NCI-H2081 treated with DMSO at 0.1 percent for 48 hours (cell line): ENCODE measurements at places on chromosomes 5 and 9.
A peak's percentile ranks its signal among the peaks of the same experiment; 100 is the strongest.

DNA sequence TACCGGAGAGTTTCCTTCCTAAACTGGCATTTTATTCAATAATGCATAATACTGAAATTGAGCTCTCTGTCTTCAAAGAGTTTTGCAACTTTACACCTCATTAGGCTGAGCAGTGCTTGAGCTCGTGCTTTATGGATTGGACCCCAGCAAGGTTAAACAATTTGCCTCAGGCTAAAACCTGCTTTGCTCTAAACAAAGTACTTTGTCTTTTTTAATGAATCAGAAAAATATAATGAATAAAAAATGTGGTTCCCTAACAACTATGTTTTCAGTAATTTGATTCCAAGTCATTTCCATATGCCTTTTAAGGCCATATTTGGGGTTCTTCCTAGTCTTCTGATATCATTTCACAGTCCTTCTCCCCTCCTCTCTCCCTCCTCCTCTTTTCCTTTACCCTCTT is 20.0 kb downstream of the ZNF366 start:
- DNase-seq: no peak

DNA sequence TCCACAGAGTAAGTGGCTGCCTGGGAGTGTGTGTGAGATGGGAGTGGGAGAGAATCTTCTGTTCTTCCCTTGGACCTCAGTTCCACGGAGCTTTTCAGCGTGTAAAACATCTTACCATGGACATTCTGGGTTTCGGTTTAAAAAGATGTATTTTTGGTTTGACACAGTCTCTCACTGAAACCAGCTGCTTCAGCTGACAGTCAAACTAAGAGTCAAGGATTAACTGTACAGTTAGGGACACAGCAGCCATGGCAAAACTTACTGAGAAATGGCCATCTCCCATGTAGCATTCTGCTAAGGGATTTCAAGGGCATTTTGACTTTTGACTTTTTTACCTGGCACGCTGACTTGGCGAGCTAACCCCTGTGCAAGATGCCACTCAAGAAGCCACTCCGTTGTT is 93.8 kb upstream of the IL12B start:
- no peak for DNase-seq

DNA sequence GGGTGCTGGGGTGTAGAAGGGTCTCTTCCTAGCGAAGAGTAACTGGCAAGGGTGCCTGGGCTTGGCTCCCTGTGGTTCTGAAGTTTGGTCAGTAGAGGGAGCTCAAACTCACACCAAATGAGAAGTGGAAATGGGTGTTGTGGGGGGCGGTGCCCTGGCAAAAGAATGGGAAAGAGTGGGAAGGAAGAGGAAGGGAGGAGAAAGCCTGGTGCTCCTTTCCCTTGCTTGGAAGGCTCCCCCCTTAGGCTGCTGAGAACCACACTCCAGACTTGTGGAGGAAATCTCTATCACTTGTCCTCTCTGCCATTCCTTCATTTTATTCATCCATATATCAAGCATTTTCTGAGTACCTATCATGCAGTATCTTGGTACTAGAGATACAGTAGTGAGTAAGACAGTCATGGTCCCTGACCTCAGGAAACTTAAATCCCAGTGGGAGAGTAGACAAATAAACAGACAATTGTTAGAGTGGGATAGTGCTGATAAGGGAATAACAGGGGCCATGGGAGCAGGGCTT is 13.0 kb downstream of the SLC4A9 start:
- DNase-seq: no peak

DNA sequence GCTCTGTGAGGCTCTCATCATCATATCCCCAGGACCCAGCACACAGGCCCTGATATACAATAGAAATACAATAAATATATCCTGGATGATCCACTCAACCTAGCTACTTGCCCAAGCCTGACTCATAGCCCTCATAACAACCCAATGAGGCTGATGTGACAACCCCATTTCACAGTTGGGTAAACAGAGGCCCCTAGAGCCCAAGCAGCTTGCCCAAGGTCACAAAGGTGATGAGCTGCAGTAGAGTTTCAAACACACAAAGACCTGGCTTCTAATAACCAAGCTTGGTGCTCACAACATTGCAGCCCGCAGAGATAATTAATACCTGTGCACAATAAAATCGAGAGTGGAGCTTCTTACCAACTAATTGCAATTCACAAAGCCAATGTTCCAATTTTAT is 3.2 kb upstream of the AKNA start:
- no peak for DNase-seq

DNA sequence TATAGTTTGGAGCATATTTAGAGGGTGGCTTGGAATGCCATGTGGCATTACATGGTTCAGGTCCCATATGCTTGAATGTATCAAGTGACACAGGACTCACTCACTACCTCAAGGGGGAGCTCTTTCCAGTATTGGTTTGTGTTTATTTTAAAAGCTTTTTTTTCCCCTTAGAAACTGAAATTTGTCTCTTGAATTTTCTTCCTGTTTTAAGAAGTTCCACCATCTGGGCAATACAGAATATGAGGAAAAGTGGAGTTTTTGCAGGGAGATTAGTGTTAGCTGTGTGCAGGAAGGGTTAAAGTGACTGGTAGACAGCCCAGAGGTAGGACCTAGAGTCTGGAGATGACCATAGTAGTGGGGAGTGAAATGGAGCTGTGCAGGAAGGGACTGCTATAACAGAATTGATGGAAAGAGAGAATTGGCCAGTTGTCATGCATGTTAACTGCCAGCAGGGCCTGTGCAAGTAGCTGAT is 36.6 kb downstream of the CTNNA1 start:
- no peak for DNase-seq

DNA sequence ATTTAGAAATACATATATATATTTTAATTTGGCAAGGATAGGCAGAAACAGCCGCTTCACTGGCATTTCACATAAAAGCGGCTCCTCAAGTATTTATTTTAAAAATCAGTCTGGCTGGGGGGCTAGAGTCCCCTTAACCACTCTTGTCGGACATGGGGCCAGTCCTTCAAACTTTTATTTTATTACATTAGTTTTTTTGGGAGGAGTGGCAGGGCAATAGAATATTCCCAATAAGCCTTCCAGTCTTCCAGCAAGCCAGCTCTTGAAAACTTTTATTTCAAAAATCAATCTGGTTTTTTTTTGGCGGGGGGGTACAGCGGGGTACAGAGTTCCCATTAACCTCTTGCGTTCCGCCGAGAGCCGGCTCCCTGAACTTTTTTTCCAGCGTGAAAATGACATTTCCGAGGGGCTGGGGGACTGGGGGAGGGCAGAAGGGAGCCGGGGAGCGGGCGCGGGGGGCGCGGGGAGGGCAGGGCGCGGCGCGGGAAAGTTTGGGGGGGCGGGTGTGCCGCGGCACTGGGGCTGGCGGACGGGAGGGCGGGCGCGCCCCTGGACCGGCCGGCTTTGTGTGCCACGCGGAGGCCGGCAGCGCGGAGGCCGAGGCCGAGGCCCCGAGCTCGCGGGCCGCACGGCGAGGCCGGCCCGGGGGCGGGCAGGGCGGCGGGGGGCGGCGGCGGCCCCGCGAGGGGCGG is 504 bp upstream of the ZNF618 start:
- DNase-seq: no peak

GRCh38 chr9:132969783-132970182 is 8.7 kb upstream of the GFI1B start:
- DNase-seq: no peak

DNA sequence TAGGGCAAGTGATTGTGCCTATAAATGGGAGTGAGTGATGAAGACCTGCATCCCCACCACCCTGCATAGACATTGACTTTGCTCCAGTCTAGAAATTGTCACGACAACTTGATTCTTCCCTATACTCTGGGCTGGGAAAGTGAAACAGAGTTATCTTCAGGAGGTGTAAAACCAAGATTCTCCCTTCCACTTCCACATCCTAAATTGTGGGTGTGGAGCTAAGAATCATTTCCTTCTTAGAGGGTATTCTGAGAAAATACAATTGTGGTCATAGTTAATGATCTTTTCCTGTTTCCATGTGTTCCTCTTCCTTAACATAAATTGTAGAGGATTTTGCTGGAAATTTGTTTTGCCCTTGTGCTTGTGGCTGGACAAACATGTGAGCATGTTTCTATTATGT is 96.8 kb upstream of the PJA2 start:
- no peak for DNase-seq

DNA sequence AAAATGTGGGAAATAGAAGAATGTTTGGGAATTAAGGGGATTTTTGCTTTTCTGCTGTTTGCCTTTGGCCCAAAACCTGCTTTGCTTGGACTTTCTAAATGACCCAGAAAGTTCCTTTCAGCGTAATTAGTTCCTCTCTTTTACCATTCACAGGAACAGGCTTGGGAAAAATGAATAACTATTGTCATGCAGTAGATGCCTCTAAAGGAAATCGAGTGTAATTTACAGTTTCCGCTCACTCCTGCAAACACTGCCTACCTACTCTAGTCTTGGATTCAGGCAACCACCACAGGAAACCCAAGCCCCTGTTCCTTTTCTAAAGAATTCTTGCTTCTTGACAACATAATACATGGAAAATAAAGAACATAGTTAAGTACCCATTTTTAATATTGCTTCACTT is 25.0 kb downstream of the TTC23L start:
- no peak for DNase-seq

GRCh38 chr5:141747152-141748141 is 65.4 kb upstream of the ARAP3 start:
- peak; percentile 38 for DNase-seq
